NCI-H2171 (cell line): ENCODE measurements at places on chromosomes 3 and 15.

DNA sequence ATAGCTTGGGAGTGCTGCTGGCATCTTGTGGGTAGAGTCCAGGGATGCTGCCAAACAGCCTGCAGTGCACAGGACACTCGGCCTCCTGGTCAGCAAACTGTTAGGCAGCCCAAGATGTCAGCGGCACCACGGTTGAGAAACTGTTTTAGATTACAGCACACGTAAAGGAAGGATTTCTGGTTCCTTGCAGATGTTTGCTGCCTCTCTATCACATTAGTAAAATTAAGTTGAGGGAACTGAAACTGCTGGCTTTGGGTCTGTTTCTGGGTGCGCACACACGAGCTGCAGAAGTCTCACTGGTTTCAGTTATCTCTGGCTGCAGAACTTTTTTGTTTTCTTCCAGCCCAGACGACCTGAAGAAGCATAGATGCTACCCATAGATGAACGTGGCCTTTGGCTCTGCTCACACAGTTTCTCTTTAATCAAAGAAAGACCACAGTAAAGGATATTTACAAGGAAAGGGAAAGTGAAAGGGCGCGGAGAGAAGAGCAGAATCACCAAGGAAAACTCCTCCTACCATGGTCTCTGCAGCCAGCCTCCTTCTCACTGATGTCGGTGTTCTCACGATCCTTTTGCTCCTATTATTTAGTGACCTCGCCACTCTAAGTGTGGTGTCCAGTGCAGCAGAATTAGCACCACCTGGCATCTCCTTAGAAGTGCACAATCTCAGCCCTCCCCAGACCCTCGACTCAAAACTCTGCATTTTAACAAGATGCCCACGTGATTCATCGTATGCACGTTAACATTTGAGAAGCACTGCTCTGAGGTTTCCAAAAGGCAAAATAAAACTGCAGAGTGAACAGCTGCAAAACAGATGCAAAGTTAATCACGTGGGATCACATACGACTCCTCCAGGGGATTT is 50.6 kb upstream of the AKAP13 start:
- no peak for DNase-seq

- DNase-seq, result no peak
Observed at GRCh38 chr15:73346735-73347312, 21.9 kb downstream of the HCN4 start.

- no peak for DNase-seq
Observed at GRCh38 chr15:64851503-64851840, 9.8 kb downstream of the PLEKHO2 start.

GRCh38 chr3:4407941-4408340 is 59.1 kb downstream of the SUMF1 start:
- no peak for DNase-seq

GRCh38 chr3:178476886-178477285 is 59.4 kb upstream of the KCNMB2 start:
- DNase-seq, result no peak

DNA sequence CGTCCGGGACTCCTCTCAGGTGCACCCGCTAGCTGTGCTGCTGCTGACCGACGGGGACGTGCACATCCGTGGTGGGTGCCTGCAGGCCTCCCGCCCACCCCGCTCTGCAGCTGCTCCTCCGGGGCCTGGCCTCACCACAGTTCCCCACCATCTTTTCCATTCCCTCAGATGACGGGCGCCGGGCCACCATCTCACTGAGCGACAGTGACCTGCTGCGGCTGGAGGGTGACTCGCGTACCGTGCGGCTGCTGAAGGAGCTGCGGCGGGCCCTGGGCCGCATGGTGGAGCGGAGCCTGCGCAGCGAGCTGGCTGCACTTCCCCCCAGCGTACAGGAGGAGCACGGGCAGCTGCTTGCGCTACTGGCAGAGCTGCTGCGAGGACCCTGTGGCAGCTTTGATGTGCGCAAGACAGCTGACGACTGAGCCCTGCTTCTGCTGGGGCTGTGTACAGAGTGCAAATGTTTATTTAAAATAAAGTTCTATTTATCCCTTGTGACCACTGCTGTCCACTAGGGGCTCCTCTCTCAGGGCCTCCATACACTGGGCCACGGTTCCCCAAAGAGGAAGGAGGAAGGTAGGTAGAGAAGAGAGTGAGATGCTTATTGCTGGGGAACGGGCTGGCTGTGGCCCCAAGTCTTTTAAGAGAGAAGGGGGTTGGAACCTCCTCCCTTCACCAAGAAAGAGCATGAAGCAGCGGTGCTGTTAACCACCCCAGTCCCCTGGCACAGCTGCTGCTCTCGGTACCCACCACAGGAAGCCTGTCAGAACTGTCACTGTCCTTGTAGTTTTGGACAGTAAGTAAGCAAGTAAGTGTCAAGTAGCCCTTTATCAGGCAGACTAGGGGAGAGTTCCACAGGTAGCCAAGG is 47.0 kb downstream of the DHX30 start:
- DNase-seq, result no peak

- no peak for DNase-seq
Observed at GRCh38 chr15:61032600-61033286, 196.4 kb downstream of the RORA start.

DNA sequence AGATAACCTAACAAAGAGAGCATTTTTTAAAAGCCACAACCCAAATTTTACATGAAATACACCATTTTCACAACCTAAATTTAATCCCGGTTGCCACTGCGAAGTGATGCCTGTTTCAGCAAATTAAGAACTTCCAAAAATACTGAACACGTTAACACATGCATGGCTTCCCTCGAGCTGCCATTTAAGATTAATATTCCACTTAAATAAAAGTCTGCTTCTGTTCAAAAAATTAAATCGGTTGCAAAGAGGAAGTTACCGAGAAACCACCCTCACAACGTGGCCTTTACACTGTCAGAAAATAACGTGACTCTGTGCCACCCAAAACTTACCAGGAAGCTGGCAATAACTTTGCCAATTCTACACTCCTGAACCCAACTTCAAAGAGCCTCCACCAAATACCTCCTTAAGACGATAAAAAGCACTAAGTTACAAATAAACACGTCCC is 1.2 kb downstream of the TBL1XR1 start:
- no peak for DNase-seq

- no peak for DNase-seq
Observed at GRCh38 chr15:36232491-36232890, 346.9 kb upstream of the CDIN1 start.

GRCh38 chr15:37824717-37825382 is 109.6 kb upstream of the TMCO5A start:
- no peak for DNase-seq

- DNase-seq, result no peak
Observed at GRCh38 chr3:47452453-47453215, 23.1 kb downstream of the SCAP start.

GRCh38 chr15:28289694-28290463 is 32.1 kb downstream of the HERC2 start:
- no peak for DNase-seq

GRCh38 chr15:80325206-80325605 is 73.2 kb upstream of the CTXND1 start:
- DNase-seq, result no peak

DNA sequence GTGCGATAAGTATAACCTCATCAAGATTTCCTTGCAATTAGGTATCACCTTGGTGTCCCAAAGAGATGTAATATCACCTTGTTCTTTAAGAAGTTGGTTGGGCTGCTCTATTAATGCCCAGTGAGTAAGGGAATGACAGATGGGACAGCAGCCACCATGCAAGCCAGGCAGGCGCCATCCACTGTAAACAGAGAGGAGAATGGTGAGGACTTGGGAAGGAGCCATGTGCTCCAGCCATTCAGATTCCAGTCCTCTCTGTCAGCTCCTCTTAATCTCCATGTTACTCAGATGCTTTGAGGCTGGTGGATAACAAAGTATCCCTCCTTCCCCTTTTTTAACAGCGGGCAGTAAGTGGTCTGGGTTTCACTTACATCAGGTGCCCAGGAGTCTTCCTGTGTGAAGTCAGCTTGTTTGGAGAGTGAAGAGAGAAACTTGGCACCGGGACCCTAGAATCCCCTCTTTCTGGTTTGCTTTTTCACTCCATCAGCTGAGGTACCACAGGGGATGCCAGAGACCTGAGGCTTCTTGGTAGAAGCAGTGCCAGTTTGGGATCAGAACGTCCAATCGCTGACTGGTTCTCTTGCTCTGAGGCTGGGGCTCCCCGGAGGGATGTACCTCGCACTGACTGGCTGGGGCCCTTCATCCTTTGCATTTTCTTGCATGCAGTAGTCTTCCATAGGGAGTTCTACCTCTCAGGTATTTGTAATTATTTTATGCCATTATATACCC is 29.5 kb downstream of the SLCO3A1 start:
- no peak for DNase-seq

GRCh38 chr3:27094721-27095120 is 274.5 kb downstream of the NEK10 start:
- DNase-seq, result no peak

DNA sequence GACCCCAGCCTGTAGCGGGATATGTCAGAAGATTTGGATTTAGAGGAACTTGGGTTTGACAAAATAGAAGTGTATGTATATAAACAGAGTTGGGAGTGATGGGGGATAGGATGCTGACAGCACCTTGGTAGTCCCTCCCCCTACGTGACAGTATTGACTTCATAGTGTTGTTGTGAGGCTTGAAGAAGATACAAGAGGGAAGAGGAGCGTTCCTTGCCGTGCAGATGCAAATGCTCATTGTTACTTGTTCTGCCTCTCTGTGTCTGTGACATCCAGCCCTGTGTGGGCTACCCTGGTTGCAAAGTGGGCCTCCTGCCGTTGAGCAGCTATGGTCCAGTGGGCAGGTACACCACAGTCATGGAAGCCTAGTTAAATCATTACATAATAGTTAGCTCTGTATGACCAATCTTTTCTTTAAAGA is 45.0 kb downstream of the SMAD3 start:
- no peak for DNase-seq

DNA sequence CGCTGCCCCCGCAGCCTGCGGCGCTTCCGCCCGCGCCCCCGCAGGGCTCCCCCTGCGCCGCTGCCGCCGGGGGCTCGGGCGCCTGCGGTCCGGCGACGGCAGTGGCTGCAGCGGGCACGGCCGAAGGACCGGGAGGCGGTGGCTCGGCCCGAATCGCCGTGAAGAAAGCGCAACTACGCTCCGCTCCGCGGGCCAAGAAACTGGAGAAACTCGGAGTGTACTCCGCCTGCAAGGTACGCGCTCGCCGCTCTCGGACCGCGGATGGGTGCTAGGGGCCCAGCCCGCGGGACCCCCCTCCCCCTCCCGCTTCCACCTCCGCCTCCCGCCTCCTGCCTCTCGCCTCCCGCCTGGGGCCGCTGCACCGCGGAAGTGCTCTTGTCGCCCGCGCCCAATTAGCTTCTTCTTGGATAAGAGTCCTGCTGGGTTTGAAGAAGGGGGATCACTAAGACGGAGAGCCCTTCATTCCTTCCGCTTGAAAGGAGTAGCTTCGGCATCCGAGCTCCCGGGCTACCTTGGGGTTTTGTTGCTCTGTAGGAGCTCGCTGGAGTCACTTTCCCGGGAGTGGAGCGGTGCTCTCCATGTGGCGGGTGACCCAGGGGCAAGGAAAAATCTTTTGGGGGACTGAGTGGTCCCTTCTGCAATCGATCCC is 426 bp downstream of the KAT2B start:
- peak; percentile 13 for DNase-seq

- DNase-seq, result no peak
Observed at GRCh38 chr3:1734494-1735122, 364.1 kb upstream of the CNTN4 start.

GRCh38 chr15:27885201-27885600 is 213.9 kb downstream of the OCA2 start:
- no peak for DNase-seq

GRCh38 chr3:74331711-74332110 is 282.7 kb downstream of the CNTN3 start:
- no peak for DNase-seq

DNA sequence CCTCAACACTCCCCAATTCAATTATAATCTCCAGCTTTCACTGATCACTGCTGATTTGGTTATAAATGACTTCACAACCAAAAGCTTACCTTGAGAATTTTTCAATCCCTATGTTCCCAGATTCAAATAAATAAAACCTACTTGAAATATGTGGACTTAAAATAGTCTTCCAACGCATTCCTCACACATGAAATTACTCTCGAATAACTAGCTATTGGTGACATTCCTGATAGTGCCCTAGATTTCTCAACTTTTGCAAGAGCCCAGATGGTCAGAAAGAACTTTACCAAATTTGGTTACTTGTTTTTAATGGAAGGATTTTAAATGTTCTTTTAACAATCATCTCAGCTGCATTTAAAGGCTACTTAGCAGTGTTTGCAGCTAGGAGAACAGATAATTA is 605.5 kb downstream of the FHIT start:
- DNase-seq, result no peak

GRCh38 chr3:156356537-156357363 is 198.2 kb downstream of the SSR3 start:
- DNase-seq, result no peak

DNA sequence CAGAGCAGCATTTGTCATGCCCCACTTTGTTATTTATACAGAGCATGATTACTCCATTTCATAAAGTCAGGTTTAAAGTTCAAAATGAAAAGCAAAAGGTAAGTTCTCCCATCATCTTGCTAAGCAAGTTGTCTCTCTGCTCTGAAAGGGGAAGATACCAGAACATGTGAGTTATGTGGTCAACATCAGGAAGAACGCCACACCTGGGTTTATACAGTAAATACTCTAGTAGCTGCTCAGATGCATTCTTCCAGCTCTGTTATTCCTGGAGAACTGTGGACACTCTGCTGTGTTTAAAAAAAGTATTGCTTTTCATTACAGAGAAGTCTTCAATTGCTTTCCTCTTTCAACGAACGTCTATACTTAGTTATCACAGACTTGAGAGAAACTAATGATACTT is 145.7 kb downstream of the PLCL2 start:
- DNase-seq, result no peak

DNA sequence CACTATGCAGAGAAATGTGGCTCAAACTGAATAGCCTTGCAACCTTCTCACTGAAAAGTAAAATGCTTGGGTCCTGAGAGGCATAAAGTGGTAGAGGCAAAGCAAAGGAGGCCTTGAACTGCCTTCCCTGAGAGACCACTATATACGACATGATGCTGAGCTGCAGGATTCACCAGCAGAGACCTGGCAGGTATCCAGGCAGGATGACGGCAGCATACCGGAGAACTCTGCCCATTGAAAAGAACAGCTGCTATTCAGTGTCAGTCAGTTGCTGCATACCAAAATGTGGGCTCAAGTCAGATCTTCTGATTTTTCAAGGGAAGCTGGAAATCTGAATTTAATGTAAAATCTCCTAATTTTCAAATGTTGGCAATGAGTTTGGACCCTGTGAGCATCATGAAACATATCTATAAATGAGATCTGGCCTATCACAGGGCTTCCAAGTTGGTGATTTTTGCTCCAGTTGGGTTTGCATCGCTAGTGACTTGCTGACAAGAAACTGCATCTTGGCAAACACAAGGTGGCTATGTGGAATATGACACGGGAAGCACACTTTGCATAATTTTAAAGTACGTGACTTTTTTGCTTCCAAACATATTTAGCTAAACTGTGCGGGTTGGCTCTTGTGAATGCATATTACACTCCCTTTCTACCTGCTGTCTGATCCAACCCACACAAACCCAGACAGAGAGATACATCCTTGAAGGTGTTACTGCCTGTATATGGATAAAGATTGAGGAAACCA is 529.0 kb downstream of the AGBL1 start:
- DNase-seq, result peak; percentile 82
